ENCODE measurements at places on chromosomes 4 and X. TPM values are rescaled to one million over a fixed set of nuclear protein-coding genes. Genes with fewer than 3 reads are reported as not detected.

The FGF13 gene
- 1.1 TPM for total RNA-seq

The PFKFB1 gene
- 1.1 TPM for total RNA-seq

The RASSF6 gene
- 1.5 TPM for total RNA-seq

The GAGE2A gene
- not detected for total RNA-seq

The TMSB15A gene
- 20.7 TPM for total RNA-seq

The IL1RAPL2 gene
- 0.54 TPM for total RNA-seq

The SLC4A4 gene
- total RNA-seq = 4.9 TPM

The DCK gene
- 12.7 TPM for total RNA-seq

The S100G gene
- total RNA-seq = not detected

The SMIM9 gene
- total RNA-seq = not detected

The STPG2 gene
- total RNA-seq = 0.85 TPM

The HERC6 gene
- total RNA-seq = 21.1 TPM

The TMEM150C gene
- 4.3 TPM for total RNA-seq

The GNL3L gene
- 41.3 TPM for total RNA-seq

The SMIM10L2A gene
- total RNA-seq = 7.8 TPM

The CXorf51A gene
- total RNA-seq = not detected

The CT55 gene
- total RNA-seq = 0.34 TPM

Data from mesothelial cell of epicardium (in vitro differentiated cells).